ENCODE measurements at places on chromosomes 7 and 10.
A peak's percentile ranks its signal among the peaks of the same experiment; 100 is the strongest.

DNA sequence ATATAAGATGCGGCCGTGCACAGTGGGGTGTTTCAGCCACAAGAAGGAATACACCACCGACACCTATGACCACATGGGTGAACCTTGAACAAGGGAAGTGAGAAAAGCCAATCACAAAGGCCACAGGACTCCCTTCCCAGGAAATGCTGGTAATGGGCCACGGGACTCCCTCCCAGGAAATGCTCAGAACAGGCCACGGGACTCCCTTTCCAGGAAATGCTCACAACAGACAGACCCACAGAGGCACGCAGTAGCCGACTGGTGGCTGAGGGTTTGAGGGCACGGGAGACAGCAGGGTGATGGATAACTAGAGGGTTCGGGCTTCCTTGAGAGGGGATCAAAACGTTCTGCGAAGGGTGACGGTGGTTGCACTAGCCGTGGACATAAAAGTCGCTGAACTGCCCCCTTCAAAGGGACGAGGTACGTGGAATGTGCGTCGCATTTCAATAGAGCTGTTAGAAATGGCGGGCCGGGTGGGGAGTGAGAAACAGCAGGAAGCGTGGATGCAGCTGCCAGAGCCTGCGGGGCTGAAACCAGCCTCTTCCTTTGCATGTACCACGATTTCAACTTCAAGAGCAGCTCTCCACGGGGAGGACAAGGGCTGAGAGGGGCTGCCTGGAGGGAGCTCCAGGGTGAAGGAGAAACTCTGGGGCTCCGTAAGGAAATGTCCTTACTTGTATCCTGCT, 274.0 kb downstream of the ELFN1 start:
- DNase-seq = no peak

- no peak for DNase-seq
These were observed 126.8 kb upstream of the NRP1 start for GRCh38 chr10:33461295-33461640.

DNA sequence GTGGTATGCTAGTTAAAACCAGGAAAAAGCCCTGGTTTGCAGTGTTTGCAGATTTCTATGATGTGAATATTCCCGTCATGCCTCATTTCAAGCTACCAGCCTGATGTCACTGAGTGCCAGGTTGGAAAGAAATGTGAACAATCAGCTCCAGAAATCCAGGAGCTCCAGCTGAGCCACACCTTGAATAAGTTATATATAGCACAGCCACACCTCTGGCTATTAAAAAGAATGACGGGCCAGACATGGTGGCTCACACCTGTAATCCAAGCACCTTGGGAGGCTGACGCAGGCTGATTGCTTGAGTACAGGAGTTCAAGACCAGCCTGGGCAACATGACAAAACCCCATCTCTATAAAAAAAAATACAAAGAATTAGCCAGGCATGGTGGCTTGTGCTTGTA, 18.7 kb upstream of the SLF2 start:
- DNase-seq = no peak

DNA sequence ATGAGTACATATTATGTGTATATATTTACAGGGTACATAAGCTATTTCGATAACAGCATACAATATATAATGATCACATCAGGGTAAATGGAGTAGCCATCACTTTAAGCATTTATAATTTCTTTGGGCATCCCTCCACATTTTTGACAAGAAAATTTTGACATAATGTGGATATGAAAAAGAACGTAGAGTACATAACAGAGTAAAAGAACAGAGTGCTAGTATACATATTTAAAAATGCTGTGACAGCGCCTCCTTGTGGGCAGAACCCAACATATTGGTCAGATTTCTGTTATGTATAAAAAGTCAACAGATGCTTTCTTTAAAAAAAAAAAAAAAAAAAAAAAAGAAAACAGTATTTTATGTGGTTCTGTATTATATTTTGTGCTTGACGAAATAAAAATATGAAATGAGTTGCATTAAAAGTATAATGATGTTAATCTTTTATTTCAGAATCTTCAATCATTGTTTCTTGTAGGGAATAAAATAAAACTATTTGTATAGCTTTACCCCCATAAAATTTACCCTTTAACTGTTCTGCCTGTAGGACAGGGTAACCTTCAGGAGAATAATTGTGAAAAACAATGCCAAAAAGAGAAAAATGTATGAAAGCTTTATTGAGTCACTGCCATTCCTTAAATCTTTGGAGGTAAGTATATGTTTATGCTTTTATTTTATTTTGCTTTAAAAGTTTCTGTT, 18.3 kb upstream of the HBP1 start:
- DNase-seq = no peak

GRCh38 chr7:75980430-75981202, 13.8 kb downstream of the TMEM120A start:
- no peak for DNase-seq

- no peak for DNase-seq
These were observed 288.3 kb downstream of the CAMK1D start for GRCh38 chr10:12637649-12638048.

- DNase-seq = peak; percentile 60
These were observed 88.1 kb upstream of the DDC start for GRCh38 chr7:50653126-50653864.

DNA sequence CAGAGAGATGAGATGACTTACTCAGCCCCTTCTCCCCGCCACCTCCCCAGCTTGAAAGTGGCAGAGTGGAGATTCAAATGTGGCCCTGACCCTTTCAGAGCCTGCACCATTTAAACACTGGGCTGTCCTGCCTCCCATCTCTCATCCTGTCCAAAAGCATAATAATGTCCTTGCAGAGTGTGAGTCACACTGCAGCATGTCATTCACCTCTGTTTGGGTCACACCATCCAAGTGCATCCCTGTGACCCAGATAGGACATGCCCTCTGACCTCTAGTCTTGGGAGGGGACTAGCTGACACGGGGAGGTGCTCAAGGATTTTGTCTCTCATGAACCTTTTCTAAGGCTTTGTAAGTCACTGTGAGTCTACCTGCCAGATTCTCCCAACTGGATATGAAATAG, 89.1 kb upstream of the PDCD4 start:
- no peak for DNase-seq

- DNase-seq = no peak
These were observed 69.7 kb upstream of the NEUROD6 start for GRCh38 chr7:31410265-31410664.

DNA sequence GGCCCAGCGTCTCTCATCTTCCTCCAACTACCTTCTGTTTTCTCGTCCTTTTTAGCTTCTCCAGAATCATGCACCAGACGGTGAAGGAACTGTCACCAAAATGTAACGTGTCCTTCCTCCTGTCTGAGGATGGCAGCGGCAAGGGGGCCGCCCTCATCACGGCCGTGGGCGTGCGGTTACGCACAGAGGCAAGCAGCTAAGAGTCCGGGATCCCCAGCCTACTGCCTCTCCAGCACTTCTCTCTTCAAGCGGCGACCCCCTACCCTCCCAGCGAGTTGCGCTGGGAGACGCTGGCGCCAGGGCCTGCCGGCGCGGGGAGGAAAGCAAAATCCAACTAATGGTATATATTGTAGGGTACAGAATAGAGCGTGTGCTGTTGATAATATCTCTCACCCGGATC, 15.8 kb downstream of the TACR2 start:
- DNase-seq = no peak

GRCh38 chr10:124955868-124956267, 13.9 kb downstream of the ZRANB1 start:
- DNase-seq = no peak

DNA sequence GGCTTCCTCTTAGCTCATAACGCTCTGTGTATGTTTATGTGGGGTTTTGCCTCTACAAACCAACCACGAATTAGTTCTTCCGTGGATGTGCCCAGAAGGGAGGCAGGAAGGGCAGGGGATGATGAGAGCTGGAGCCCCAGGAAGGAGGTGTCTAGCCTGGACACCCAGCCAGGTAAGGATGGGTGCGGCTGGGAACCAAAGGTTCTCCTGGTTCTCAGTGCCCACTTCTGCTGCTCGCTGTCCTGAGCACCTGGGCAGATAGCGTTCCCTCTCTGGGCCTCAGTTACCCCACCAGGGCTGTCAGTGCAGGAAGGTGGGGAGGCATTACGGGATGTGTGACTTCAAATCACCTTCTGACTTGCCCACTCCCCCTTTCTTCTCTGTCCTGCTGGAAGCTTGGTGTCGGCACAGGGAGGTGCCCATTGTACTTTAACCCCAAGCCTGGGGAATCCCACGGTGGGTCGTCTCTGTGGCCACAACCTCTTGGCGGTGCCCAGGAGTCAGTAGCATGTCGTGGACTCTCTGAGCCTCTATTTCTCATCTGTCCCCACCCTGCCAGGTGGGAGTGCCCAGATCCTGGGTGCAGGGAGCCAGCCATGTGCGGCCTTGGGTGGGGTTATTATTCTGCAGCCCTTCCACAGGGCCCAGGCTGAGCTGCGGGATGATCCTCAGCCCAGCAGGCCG, 18.7 kb upstream of the PCBD1 start:
- no peak for DNase-seq

- no peak for DNase-seq
These were observed 11.0 kb downstream of the PRR15 start for GRCh38 chr7:29574659-29575058.

DNA sequence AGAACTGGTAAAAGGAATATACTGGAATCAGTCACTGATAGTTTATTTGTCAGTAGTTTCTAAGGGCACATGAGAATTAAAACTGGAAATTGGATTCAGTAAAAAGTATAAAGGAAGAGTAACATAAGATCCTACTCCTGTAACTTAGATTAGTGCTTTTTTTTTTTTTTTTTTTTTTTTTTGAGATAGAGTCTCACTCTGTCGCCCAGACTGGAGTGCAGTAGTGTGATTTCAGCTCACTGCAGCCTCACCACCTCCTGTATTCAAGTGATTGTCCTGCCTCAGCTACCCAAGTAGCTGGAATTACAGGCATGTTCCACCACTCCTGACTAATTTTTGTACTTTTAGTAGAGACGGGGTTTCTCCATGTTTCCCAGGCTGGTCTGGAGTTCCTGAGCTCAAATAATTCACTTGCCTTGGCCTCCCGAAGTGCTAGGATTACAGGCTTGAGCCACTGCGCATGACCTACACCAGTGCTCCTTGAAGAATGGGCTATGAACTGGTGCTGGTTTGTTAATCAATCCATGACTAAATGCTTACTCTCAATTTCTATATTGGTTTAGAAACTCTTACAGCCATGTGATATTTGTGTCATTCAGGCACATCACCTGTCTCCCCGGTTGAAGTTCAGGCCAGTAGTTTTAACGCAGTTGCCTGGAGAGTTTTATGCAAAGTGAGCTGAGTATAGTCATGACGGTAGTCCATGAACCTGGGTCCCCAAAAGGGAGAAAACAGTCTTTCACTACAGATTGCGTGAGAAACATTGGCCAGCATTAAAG, 65.0 kb downstream of the ZEB1 start:
- no peak for DNase-seq

DNA sequence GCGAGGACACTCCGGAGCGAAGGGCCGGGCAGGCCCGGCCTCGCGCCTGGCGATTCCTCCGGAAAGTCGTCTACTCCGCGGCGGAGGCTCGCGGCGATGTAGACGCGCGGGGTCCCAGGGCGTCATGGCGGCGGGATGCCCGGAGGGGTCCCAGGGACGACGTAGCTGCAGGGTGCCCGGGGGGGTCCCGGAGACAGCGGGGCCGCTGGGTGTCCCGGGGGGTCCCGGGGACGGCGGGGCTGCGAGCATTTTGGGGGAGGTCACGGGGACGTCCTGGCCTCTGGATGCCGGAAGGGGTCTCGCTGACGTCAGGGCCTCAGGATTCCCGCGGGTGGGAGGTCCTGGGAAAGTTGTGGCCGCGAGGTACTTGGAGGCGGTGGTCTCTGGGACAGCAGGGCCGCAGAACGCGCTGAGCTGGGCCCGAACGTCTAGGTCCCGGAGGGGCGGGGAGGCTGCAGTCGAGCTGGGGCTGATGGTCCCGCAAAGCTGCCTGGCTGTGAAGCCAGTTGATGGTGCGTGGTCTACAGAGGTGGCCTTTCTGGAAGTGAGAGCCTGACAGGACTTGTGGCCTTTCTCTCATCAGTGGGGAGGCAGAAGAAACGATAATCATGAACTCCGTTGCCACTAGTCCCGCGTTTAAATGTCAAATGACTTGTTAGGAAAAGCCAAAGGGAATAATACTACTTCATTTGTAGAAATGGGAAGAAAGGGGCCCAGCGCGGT, 637 bp downstream of the HSPA14 start:
- DNase-seq = peak; percentile 44

DNA sequence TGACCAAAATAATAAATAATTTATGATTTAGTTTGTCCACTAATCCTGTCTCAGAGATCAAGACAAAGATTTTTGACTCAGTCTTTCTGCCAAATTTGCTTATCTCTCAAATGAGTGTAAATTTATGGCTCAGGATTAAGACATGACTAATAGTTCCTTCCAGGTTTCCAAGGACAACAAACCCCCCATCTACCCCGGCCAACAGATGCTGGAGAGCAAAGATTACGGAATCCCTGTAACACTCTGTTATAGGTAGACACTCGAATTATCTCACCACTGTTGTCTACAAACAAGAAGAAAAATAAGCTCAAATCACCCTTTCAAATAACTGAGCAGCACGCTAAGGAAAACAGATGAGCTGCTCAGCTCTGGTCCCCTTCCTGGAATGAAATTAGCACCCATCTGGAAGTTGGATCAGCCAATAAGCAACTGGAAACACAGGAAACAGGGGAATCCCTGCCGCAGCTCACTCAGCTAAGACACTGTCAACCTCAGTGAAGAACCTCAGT, 56.8 kb upstream of the SVIL start:
- no peak for DNase-seq

GRCh38 chr10:92692697-92693533, 3.2 kb downstream of the HHEX start:
- DNase-seq = peak; percentile 32
